Midbrain (tissue), 1 donor: ENCODE measurements at places on chromosomes 4 and X.
A peak's percentile ranks its signal among the peaks of the same experiment; 100 is the strongest.

DNA sequence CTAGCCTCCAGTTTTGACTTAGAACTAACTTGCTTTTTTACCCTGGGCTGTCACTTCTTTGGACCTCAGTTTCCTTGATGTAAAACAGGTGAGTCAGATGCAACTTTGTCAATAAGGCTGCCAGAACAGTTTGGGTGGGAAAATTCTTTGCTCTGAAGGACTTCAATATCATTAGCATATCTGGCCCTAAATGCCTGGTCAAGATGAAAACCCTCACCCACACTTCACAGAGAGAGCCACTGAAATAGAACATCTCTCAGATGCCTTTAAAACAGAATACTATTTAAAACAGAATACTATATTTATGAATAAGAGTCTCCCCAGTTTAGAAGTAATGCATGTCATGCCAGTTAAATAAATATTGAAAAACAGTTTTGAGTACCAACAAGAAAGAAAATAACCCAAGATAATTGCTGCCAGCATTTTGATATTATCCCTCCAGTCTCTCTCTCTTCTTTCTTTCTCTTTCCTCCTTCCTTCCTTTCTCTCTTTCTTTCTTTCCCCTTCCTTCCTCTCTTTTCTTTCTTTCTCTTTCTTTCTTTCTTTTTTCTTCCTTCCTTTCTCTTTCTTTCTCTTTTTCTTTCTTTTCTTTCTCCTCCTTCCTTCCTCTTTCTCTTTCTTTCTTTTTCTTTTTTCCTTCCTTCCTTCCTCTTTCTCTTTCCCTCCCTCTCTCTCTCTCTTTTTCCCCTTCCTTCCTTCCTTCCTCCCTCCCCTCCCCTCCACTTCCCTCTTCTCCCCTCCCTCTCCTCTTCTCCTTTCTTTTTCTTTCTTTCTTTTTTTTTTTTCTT, 32.8 kb upstream of the SHISA3 start:
- no peak for DNase-seq

- DNase-seq, result peak; percentile 36
Observed at GRCh38 chr4:73729534-73730165, 10.7 kb upstream of the CXCL8 start.

- peak; percentile 18 for DNase-seq
Observed at GRCh38 chr4:71026086-71026485, 32.6 kb downstream of the DCK start.

DNA sequence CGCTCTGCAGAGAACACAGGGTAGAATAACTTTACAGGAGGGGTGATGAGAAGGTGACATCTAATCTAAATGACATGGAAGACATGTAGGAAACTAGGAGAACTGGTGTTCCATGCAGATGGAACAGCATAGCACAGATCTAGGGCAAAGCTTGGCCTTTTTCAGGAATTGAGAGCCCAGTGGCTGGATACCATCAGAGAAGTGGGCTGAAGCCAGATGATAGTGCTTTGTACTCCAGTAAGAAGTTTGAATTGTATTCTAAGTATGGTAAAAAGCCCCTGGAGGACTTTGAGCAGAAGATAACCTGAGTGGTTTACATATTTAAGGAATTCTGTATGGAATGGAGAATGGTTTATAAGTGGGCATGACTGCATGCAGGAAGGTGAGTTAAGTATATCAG, 32.8 kb downstream of the ENOPH1 start:
- no peak for DNase-seq

GRCh38 chr4:10730019-10730418, 45.5 kb upstream of the CLNK start:
- no peak for DNase-seq

- DNase-seq, result no peak
Observed at GRCh38 chr4:76543378-76543777, 108.3 kb downstream of the SHROOM3 start.

- DNase-seq, result no peak
Observed at GRCh38 chr4:80276931-80277330, 10.5 kb downstream of the FGF5 start.

- no peak for DNase-seq
Observed at GRCh38 chrX:80285131-80285773, 135.0 kb upstream of the TENT5D start.

DNA sequence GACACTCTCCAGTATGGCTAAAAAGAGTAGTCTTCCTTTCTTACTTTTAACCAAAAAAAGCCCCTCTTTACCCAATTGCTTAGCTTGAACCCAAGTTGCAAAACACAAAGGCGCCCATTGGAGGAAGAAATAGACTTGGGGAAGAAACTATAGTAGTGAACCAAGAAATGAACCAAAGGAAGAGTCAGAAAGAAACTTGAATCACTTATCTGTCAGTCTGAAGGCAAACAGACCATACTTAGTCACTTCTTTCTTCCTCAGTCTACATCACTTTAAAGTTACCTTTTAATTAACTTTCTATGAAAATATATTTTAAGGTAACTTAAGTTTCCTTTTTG, 161.4 kb upstream of the GIMD1 start:
- DNase-seq, result no peak
